Stimulated activated CD8-positive, alpha-beta memory T cell treated with anti-CD3 and anti-CD28 coated beads, Interleukin-4, amount 100 ng/mL, for 1 hour (primary cell): ENCODE measurements at places on chromosomes 2 and 18.

- no peak for DNase-seq
These were observed 14.5 kb downstream of the KCNS3 start for GRCh38 chr2:17892770-17893534.

DNA sequence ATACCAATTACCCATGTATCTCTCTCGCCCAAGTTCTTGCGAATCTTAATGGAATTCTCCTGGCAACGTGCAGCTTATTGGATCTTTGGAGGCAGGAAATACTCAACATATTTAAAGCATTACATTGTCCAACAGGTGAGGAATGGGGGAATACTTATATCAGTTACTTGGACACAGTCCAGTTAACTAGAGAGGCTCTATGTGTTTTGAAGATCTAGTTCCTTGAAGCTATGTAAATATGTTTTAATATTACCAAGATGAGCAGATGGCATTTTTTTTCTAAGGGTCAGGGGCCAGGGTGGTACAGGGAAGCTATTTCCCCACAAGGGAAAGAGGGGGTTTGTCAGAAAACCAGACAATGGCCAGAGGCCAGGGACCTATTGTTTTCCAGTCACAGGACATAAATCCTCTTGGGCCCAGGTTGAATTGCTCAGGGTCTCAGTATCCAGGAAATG, 26.8 kb upstream of the MC5R start:
- no peak for DNase-seq

DNA sequence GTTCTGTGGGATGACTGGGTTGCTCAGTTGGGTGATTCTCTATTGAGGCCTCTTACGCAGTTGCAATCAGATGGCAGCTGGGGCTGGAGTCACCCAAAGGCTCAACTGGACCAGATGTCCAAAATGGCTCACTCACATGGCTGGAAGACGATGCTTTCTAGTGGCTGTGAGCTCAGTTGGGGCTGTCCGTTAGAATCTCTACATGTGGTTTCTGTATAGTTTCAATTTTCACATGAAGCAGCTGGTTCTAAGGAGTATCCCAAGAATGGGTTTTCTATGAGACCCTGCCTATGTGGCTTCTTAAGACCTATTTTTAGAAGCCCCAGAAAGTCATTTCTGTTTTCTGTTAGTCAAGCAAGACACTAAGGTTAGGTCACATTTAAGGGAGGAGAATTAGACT, 4.4 kb downstream of the XRCC5 start:
- DNase-seq: no peak

GRCh38 chr2:42246562-42246961, 77.4 kb downstream of the EML4 start:
- no peak for DNase-seq

DNA sequence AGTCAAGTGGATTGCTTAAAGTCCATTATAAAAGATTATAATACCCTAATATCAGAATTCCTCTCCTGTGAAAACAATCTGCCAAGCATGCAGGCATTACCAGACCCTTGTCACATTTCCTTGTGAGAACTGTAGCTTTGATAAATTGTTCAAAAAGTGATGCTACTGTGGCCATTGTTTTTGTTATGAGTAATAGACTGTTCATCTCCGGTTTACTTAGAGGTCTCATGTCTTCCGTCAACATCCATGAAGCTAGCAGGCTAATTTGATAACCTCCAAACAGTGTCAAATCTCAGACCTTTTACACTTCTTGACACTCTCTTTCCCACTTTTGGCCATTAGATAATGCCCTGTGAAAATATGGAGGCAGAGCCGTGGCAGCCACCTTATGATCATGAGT, 342.7 kb downstream of the CPS1 start:
- DNase-seq: no peak

- DNase-seq: no peak
These were observed 59.1 kb downstream of the ACSL3 start for GRCh38 chr2:222919841-222920526.

GRCh38 chr2:163884416-163884815, 148.6 kb upstream of the FIGN start:
- no peak for DNase-seq

GRCh38 chr2:191318037-191318728, 73.0 kb downstream of the MYO1B start:
- DNase-seq: no peak
